ENCODE measurements at places on chromosomes 7 and 10. TPM values are rescaled to one million over a fixed set of nuclear protein-coding genes. Genes with fewer than 3 reads are reported as not detected.

Gene PAPOLB
- 0.14 TPM for total RNA-seq

Gene TBC1D12
- 11.9 TPM for total RNA-seq

Gene WEE2
- total RNA-seq, result not detected

Gene SPRN
- not detected for total RNA-seq

DNA sequence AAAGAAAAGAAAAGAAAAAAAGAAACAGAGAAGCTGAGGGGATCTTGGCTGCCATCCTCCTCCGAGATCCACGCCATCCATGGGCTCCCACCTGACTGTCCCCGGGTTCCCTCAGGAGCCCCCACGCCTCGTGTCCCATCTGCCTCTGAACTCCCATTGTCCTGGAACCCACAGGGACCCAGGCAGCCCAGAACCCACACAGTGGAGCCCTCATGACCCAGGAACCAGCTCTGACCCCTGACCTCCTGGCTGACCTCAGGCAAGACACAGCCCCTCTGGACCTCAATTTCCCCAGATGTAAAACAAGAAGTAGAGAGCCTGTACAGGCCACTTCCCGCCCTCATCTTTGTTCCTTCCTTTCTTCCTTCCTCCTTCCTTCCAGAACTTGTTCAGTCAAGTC lies 40.4 kb downstream of the RASGEF1A start:
- DNase-seq, result no peak

- no peak for DNase-seq
Observed at GRCh38 chr10:74883428-74883827, 57.0 kb downstream of the KAT6B start.

GRCh38 chr10:119025336-119025735 lies 4.2 kb upstream of the NANOS1 start:
- peak; percentile 55 for DNase-seq

Data from mucosa of gallbladder (tissue), 1 donor.